ENCODE measurements at places on chromosomes 7 and 10.

DNA sequence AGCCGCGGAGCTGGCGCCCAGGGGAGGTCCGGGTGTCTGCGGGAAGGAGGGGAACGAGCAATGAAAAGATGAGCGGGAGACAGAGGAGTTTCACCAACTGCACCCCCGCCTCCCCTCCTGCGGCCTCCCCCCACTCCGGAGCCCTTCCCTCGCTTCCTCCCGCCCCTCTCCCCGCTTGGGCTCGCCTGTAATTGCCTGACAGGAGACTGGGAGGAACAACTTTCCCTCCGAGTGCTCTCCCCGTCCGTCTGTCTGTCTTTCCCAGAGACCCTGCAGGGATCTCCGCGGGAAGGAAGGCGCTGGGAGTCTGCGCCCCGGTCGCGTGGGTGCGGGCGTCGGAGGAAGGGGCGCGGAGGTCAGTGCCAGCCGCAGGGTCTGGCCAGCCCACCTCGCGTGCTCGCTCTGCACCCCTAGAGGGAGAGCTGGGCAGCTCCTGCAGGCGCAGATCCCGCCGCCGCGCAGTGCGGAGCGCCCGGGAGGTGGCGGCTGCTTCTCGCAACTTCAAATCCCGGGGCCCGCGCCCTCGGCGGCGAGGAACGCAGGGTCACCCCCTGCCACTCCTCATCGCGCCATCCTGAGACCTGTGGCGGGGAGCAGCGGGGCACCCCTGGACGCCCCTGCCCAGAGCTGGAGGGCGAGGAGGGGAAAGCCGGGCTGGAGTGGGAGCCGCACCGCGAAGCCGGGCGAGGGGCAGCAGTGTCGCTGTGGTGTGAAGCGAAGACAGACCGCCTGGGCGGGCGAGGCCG is 511 bp upstream of the NRP1 start:
- DNase-seq: no peak

DNA sequence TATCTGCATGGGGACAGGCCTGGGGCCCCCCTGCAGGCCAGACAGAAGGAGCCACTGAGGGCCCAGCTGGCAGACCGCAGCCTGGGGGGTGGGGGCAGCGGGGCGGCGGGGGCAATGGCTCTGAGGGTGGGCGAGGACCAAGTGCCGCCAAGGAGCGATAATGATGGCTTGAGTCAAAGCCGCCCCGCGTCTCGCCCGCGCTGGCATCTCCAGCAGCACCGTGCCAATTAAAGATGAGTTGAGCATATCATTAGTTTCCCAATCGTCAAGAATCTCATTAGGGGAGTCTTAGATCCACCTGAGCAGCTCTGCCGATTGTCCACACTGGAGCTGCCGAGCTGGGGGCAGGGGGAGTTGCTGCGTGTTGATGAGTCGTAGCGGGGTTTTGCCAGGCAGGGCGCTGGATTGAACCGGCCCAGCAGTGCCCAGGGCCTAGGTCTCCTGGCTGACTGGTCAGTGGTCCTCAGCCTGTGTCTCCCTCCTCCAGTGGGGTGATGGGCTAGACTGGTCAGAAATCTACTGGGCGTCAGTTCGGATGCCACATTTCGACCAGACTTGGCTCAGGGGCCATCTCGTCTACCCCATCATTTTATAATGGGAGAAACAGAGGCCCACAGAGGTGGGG is 41.0 kb upstream of the PSMG3 start:
- DNase-seq: no peak

DNA sequence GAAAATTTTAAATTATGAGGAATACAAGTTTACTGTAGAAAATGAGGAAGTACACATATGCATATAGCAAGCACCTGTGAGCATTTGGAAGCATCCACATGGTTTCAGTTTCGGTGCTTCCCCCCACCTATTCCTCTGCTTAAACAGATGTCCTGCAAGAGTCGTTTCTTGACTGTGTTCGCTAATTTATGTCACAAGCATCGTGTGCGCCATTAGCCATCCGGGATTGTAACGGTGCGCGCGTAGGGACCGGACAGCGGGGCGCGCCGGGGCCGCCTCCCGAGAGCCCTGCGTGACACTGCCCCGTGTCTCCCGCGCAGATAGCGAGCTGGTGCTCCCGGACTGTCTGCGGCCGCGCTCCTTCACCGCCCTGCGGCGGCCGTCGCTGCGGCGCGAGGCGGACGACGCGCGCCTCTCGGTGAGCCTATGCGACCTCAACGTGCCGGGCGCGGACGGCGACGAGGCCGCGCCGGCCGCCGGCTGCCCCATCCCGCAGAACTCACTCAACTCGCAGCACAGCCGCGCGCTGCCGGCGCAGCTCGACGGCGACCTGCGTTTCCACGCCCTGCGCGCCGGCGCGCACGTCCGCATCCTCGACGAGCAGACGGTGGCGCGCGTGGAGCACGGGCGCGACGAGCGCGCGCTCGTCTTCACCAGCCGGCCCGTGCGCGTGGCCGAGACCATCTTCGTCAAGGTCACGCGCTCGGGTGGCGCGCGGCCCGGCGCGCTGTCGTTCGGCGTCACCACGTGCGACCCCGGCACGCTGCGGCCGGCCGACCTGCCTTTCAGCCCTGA is 90.9 kb downstream of the NEURL1 start:
- peak; percentile 39 for DNase-seq

DNA sequence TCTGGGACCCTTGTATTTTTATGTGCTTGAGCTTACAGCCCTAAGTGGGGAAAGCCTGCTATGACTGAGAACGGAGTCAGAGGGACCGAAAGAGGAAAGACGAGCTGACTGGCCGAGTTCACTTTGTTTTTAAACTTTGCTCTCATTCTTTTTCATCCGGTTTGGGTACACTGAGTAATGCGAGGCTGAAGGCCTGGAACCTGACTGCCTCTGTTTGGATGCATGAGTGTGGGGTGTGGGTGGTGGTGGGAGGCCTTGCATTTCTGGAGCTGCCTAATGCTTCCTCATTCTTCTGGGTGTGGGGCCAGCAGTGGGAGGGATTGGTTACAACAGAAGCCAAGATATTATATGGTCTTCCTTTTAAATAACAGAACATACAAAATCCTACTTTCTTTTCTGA is 155.5 kb downstream of the BUB3 start:
- DNase-seq: no peak

GRCh38 chr10:1596482-1597099 is 140.7 kb downstream of the ADARB2 start:
- no peak for DNase-seq
